ENCODE measurements at places on chromosomes 1 and 21.

DNA sequence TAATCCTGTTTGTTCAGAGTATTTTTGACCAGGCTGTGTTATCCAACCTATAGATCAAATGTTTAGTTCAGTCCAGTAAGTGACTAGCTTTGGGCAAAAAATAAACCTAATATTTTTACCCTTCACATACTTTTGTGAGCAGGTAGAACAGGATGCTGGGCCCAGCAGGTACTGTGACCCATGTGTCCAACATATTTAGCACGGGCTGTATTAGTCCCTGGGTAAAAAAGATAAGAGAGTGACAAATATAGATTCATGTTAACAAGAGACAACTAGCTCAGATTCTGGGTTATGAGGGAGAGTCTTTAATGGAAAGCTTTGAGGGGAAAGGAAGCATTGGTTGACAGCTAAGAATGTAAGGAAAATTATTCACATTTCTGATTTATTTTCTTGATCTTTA, 43.1 kb downstream of the OLFM3 start:
- DNase-seq, result no peak

GRCh38 chr1:225896937-225897549, 8.1 kb upstream of the LEFTY1 start:
- DNase-seq, result peak; percentile 85

- DNase-seq, result no peak
Measured at GRCh38 chr1:166026555-166026954, 140.2 kb downstream of the FAM78B start.

- no peak for DNase-seq
Measured at GRCh38 chr1:32216566-32216965, 5.6 kb downstream of the TMEM234 start.

DNA sequence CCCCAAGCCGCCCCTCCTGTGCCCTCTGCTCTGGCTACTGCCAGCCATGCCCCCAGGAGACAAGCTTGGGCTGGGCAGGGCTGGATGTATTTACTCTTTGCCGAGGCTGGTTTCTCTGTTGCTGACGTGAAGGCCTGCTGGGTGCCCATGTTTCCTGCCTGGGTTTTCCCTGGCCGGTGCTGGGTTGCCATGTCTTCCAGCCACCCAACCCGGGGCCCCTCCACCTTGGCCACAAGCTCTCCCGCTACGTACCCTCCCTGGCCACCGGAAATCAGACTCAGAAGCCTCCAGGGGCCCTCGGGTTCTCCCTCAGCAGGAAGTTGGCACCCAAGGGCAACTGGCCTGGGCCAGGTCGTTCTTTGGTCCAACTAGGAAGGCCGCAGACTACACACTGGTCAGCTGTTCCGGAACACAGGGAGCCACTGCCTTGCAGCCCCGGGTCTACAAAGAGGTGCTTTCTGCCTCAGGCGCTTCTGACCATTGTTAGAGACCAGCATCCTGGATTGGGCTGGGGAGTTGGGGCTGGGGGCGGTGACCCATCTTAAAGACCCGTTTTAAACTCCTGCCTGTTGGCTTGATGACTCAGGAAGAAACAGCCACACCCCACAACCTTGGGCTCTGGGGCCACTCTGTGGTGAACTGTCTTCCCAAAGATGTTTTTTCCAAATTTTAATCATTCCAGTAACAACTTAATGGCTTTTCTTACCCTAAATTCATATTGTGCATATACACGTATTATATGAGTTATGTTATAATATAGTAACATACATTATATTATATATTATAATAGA, 71.2 kb upstream of the RUNX3 start:
- peak; percentile 73 for DNase-seq

DNA sequence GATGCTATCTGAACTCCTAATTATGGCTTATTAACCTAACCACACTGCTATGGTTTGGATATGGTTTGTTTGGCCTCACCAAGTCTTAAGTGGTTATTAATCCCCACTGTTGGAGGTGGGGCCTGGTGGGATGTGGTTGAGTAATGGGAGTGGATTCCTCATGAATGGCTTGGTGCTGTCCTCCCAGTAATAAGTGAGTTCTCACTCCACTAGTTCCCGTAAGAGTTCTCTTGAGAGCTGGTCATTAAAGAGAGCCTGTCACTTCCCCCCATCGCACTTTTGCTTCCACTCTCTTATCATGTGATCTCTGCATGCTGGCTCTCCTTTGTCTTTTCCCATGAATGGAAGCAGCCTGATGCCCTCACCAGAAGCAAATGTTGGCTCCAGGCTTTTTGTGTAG, 328.8 kb downstream of the PLA2G4A start:
- no peak for DNase-seq

- no peak for DNase-seq
Measured at GRCh38 chr1:222732216-222733159, 4.5 kb upstream of the FAM177B start.

DNA sequence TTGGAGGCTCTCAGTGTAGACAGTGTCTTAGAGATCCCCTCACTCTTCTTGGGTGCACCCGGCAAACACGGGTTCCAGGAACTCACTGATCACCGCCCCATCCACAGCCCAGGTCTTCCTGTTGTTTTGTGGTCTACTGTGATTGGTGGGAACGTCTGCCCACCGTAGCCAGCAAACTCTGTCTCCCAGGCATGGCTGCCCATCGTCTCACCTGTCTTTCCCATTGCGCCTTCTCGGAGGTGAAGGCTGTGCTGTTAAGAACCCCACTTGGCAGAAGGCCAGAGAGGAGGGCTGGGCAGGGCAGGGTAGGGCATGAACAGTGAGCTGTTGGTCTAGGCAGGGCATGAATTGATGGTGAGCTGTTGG, 14.1 kb upstream of the KCNA2 start:
- no peak for DNase-seq

GRCh38 chr1:227325156-227325555, 6.9 kb upstream of the CDC42BPA start:
- DNase-seq, result no peak

DNA sequence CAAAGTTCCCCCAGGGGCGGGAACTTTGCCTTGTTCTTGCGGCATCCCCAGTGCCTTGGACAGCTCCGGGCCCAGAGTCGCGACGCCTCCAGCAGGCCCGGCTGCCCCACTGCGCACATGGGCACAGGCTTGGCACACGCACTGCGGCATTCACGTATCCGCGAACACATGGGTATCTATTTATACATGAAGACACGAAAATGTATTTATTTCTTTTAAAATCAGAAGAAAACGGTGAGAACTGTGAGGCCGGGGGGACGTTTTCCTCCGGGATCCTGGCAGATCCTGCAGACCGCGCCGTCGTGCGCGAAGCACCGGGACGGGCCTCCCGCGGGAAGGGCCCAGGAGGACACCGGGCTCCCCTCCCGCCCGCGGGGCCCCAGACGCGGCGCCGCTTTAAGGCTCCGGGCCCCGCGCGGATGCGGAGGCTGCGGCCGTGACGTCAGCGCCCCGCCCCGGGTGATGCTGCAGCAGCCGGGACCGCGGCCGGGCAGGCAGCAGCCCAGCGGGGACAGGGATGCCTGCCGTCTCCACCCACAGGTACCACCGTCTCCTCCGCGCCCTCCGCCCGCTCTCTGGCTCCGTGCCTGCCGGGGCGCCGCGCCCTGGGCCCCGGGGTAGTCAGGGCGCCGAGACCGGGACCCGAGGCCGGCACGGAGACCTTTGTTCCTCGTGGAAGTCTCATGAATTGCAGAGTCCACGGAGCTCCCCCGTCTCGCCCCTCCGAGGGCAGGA, at the start of gene SLC45A1:
Gene SLC45A1, plus strand, starts transcription at position 468 of the 735 bp plus-strand sequence. CDS start 6,216 bp downstream, outside the sequence.
- peak; percentile 85 for DNase-seq

DNA sequence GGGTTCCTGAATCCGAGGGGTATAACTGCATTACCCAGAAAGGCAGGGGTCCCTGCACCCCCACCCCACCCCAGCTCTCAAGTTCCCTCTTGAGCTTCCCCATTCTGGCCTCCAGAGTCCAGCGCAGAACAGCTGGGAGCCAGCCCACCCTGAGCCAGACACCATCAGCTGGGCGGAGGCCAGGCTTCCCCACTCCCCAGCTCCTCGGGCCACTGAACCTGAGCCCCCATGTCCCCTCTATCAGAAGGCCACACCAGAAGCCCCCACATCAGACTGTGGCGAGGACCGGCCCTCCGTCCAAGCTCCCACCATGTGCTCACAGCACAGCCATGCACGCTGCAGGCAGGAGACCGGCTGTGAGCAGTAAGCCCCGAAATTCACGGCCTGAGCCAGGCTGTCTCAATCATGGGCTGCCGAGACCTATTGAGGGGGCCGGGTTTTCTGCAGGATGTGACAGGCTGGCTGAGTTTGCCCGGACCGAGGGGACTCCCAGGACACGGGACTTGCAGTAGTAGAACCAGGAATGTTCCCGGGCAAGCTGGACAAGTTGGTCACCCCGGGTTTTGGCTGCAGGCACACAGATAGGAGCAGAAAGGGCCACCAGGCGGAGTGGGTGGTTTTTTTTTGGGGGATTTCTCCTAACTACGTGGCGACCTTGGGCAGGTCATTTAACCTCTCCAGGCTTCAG, 25.5 kb upstream of the TNFRSF1B start:
- no peak for DNase-seq

- no peak for DNase-seq
Measured at GRCh38 chr1:51933344-51933743, 54.8 kb upstream of the NRDC start.

DNA sequence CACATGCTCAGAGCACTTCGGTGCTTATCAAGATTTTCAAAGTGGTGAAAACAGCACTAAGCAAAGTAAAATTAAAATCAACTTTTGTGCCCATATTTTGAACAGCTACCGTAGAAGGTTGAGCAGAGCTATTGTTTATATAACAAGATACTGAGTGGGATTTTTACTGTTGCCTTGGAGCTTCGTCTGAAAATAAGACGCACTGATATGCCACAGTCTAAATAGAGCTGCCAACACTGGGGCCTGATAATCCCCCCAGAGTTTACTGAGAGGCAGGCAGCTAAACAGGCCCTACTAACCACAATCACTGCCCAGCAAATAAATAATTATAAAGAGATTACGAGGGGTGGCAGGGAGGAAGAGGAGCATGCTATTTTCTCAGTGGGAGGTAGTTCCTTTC, 650 bp upstream of the CCDC190 start:
- DNase-seq, result no peak

- no peak for DNase-seq
Measured at GRCh38 chr1:41319106-41319755, 42.0 kb upstream of the FOXO6 start.

- DNase-seq, result no peak
Measured at GRCh38 chr1:31618916-31619846, 1.7 kb downstream of the HCRTR1 start.

DNA sequence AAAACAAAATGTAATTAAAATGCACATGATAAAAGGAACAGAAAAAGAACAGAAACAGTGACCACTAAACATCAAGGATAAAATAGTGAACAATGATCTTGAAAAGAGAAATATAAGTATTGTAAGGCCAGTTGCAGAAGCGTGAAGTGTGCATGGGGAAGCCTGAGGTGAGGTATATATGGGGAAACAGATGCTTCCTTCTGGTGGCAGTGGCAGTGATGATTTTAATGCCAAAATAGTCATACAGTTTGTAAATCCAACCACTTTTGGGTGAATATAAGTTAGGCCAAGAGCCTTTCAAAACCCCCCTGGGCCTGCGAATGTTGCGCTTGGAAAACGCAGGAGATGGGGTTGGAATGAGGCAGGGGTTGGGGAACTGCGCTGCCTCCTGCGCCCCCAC, 27.3 kb downstream of the TTC3 start:
- DNase-seq, result no peak

DNA sequence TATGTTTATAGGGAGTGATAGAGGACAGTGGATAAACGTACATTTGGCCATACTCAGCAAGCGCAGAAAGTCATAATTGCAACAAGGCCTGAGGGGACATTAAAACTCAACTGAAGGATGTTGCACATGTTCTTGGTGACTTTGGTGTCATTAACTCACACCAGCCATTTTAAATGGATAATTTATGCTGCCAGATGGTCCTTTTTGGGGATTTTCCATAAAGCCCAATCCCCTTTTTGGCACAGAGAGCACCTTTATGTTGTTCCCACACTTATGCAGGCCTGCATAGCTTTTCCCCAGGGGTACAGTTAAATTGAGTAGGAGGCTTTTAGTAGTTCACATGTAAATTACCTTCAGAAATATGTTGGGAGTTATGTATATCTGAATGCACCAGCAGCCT, 279.6 kb downstream of the NFIA start:
- no peak for DNase-seq

- peak; percentile 78 for DNase-seq
Measured at GRCh38 chr1:21508580-21509350, 458 bp upstream of the ALPL start.

DNA sequence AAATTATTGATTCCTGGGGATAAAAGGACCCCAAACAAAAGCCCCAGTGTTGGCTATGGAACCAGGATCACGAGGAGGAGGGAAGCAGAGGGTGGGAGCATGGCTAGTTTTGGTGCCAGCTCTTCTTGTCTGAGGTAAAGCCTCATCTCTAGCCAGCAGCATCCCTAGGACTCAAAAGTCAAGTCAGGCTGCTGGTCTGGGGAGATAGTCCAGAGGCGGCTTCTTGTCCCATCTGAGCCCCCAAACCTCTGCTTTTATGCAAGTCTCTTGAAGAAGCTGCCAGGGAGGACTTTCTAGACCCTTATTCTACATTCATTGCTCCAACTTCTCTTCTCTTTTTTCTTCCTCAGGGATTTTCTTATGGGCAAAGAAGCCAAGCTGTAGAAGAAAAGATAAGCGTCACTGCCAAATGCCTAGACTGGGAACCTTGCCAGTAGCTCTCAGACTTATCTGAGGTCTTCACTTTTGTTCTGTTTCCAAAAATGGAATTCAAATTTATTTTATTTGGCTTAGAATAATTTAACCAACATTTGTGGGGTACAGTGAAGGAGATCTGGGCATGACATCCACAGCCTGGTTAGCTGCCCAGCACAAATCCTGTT, 6.9 kb upstream of the ANKRD35 start:
- no peak for DNase-seq

GRCh38 chr1:218735436-218736032, 390.4 kb downstream of the TGFB2 start:
- no peak for DNase-seq

All from activated CD8-positive, alpha-beta T cell treated with anti-CD3 and anti-CD28 coated beads for 36 hours (primary cell).